ENCODE measurements at places on chromosomes 11 and 22. TPM values are rescaled to one million over a fixed set of nuclear protein-coding genes. Genes with fewer than 3 reads are reported as not detected.

- no peak for DNase-seq
Measured at GRCh38 chr11:88555829-88556202, 218.3 kb upstream of the CTSC start.

- DNase-seq = no peak
Measured at GRCh38 chr11:15059132-15059915, 14.1 kb upstream of the CALCB start.

GRCh38 chr11:64007160-64007628 is 21.0 kb downstream of the OTUB1 start:
- DNase-seq = no peak

DNA sequence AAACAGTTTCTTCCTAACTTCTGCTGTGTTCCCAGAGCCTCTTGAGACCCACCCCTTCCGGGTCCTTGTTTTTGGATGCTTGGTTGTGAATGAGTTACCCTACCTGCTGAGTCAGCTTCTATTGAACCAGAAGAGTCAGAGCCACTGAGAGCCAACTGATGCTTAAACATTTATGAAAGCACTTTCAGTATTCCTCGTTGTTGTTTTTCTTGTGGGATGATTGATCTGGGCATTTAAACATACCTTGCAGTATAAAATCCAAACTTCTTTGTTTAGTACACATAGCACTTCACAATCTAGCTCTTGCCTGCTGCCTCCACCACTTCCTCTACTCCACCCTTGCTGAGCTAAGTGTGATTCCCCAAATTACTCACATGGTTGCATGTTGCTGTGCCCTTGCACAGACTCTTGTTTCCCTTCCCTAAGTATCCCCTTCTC is 5.5 kb downstream of the PRSS23 start:
- no peak for DNase-seq

- DNase-seq = peak; percentile 46
Measured at GRCh38 chr11:2945031-2945756, 16.0 kb upstream of the PHLDA2 start.

- DNase-seq = no peak
Measured at GRCh38 chr11:94010136-94010535, 11.0 kb upstream of the HEPHL1 start.

The KRTAP5-2 gene
- 0.38 TPM for polyA plus RNA-seq

- DNase-seq = no peak
Measured at GRCh38 chr11:102196816-102197215, 86.6 kb downstream of the YAP1 start.

DNA sequence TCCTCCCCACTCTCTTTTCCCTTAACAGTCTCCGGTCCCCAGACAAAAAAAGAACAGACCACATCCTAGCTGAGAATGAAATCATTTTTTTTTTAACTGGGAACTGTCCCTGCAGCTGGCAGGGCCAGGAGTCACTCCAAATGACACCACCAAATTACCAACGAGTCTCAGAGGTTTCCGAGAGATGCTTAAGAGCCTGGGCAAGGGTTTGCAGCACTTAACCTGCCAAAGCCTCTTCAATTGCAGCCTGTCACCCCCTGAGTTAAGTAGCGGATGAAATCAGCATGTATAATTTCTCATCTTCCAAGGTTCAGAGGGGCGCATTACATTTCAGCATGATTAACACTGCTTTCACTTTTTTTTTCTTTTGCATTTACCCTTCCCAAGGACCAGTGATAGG is 71.8 kb downstream of the TENM4 start:
- no peak for DNase-seq

DNA sequence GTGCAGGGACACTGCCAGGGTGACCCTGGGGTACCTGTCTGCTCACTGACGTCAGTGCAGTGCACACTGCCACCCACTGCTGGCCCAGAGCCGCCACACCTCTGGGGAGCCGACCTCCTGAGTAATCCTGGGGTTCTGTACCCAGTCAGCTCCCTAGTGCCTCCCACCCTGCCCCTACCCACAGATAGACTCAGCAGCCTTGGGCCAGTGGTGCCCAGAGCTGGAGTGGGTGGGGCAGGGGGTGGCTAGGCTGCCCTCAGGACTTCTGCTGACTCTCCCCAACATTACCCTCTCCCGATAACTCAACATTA is 5.8 kb downstream of the NRXN2 start:
- DNase-seq = no peak

GRCh38 chr11:122853971-122854446 is 15.7 kb downstream of the CRTAM start:
- peak; percentile 69 for DNase-seq

- no peak for DNase-seq
Measured at GRCh38 chr22:39613549-39613921, 43.0 kb downstream of the CACNA1I start.

DNA sequence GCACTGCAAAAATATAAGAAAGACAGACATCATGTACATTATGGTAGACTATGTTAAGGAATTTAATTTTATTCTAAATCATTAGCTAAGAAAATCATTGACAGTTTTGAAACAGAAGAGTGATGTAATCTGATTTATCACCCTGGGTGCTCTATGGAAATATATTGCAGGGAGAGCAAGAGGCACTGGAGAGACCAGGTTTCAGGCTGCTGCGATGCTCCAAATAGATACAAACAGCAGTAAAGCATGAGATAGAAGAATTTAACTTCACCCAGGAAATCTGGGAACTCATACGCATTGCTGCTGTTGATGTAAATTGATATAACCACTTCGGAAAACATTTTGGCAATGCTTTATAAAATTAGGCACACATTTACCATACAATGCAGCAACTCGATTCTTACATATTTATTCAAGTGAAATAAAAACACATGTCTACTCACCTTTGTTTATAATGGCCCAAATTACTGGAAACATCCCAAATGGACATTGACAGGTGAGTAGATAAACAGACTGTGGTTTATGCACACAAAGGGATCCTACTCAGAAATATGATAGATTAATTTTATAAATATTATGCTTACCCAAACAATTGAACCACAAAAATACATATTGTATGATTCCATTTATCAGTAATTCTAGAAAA is 535.1 kb upstream of the CHORDC1 start:
- no peak for DNase-seq

DNA sequence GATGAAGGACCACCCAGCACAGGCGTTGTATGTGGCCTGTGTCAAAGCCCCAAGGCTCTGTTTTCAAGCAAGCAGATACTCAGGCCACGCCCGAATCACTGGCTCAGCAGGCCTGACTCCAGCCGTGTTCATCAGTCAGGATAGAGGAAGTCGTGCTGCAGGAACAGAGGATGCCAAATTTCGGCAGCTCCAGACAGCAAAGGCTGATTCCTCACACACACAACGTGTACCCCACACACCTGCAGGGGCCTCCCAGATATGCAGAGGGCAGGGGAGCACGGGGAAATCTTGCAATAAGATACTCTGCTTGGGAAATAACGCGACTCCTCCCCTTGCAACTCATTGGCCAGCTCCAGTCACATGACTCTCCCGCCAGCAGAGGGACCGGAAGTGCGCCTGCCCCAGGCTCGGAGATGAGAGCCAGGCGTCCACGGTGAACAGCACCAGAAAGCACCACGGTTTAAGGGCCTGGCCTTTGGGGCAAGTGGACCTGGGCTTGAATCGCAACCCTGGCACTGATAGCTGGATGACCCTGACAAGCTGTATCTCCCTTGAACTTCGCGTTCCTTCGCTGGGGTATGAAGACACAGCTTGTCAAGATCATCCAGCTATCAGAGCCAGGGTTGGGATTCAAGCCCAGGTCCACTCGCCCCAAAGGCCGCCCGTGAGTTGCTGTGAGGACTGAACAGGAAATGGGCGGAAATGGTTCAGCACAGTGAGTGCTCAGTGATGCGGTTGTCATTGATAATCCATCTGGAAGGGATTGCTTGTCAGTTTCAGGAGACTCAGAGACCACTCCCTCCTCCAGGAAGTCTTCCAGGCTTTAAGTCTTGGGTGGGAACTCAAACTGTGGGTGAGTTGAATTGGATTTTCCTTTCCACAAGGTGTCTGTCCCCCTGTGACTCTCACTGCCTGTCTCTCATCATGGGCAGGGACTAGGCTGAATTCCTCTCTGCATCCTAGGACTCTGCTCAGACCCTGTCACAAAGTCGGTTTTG is 88.5 kb downstream of the MYEOV start:
- peak; percentile 38 for DNase-seq

DNA sequence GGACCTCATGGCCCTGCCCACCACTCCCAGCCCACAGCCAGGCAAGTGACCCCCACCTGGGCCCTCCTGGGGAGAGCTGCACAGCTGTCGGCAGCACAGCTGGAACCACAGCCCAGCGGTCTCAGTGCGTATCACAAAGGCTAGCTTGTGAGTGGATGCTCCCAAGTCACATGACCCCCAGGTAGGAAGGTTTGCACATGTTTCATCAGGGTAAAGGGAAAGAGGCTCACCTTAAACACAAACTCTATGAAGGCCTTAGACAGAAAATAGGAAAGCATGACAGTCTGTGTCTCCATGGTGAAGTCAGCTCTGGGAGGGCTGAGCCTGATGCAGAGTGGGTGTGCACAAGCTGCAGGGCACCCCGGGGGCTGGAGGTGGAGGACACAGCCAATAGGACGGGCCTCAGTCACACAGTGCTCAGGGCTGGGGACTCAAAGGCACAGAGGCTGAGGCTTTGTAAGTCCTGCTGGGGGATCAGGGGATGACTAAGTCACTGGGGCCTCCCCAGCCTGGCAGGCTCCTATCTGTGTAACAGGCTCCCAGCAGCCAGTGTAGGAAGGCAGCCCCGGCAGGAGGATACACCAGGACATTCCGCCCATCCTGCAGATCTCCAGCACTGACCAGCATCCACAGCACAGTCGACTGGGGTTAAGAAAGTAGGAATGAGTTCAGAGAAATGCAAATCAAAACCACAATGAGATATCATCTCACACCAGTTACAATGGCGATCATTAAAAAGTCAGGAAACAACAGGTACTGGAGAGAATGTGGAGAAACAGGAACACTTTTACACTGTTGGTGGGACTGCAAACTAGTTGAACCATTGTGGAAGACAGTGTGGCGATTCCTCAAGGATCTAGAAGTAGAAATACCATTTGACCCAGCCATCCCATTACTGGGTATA is 22.0 kb downstream of the CELSR1 start:
- DNase-seq = no peak

DNA sequence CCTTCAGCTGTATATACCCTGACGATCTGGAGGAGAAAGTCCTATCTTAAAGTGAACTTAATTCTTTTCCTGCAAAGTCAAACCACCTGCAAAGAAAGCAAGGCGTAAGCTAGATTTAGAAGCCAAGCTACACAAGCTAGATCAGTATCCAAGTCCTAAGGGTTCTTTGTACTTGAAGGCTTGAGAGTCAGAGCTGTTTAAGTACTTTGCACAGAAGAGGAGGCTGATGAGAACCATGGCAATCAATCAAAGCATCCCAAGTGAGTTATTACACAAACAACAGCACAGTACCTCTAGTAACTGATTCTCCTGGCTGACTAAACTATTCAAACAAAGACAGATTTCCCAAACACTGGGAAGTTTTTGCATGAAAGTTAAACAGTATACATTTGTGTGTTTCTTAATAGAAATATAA is 1.9 kb downstream of the CDON start:
- no peak for DNase-seq

DNA sequence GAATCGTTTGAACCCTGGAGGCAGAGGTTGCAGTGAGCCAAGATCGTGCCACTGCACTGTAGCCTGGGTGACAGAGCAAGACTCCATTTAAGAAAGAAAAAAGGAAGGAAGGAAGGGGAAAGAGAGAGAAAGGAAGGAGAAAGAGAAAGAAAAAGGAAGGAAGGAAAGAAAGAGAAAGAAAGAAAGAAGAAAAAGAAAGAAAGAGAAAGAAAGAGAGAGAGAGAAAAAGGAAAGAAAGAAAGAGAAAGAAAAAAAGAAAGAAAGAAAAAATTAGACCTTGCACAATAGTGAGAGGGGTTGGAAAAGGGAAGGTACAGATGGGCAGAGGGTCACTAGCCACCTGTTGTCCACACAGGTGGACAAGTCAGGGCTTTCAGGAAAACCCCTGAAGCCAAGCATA is 57.6 kb upstream of the RTL6 start:
- no peak for DNase-seq

The KCNJ4 gene
- 0.24 TPM for polyA plus RNA-seq
